ENCODE measurements at places on chromosomes 12 and 14.

- no peak for DNase-seq
These were observed at the start of gene KLRC4 for GRCh38 chr12:10409392-10409791. Gene KLRC4 (minus strand): TSS chr12:10409757. CDS start chr12:10409575, 182 bp downstream.

DNA sequence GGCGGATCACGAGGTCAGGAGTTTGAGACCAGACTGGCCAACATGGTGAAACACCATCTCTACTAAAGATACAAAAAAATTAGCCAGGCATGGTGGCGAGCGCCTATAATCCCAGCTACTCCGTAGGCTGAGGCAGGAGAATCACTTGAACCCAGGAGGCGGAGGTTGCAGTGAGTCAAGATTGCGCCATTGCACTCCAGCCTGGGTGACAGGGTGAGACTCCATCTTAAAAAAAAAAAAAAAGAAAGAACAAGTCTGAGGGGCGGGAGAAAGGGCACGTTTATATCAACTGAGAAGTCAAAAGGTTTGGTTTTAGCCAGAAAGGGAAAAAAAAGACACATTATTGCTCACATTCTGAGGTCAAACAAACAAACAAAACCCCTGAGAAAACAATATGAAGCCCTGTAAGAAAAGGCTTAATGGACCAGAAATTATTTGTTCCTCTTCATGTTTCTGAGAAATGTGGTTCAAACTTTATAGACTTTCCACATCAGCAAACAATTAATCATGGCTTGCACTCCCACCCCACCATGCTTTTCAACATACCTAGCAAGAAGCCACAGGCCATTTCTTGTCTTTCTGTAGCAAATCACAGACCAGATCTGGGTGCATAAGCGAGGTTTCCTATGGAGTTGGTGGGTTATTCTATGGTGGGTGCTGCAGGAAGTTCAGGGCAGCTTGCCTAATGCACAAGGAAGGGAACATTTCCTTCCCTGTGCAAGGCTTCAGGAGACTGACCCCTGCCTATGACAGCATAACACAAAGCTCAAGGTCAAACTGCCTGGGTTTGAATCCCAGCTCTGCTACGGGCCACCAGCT, 80.1 kb downstream of the SSPN start:
- no peak for DNase-seq

GRCh38 chr12:66884091-66884490, 205.2 kb upstream of the GRIP1 start:
- DNase-seq, result no peak

- no peak for DNase-seq
These were observed 140.3 kb downstream of the SLC6A15 start for GRCh38 chr12:84772281-84772680.

DNA sequence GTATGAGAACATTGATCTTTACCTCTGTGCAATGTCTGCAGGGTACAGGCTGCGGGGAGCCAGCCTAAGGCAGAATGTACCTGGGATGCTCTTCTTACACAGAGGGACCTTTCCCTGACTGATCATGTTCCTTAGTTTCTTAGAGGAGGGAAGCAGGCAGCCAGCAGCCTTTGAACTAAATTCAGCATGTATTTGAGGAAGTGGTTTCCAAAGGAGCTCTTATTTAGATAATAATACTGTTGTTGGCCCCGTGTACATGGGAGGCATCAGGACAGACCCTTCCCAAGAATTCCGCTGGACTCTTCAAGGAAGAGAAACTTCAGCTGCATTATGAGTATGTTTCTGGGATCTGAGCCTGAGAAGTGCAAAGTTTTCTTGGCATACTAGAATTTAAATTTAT, 98.8 kb downstream of the CCDC92 start:
- no peak for DNase-seq

GRCh38 chr12:42482041-42482747, 107.4 kb downstream of the PRICKLE1 start:
- DNase-seq, result no peak

GRCh38 chr12:100688451-100688864, 106.1 kb upstream of the ANO4 start:
- no peak for DNase-seq

GRCh38 chr12:10214136-10214894, 1.6 kb downstream of the GABARAPL1 start:
- no peak for DNase-seq

- DNase-seq, result no peak
These were observed 4.8 kb upstream of the KCNA5 start for GRCh38 chr12:5038781-5039311.

DNA sequence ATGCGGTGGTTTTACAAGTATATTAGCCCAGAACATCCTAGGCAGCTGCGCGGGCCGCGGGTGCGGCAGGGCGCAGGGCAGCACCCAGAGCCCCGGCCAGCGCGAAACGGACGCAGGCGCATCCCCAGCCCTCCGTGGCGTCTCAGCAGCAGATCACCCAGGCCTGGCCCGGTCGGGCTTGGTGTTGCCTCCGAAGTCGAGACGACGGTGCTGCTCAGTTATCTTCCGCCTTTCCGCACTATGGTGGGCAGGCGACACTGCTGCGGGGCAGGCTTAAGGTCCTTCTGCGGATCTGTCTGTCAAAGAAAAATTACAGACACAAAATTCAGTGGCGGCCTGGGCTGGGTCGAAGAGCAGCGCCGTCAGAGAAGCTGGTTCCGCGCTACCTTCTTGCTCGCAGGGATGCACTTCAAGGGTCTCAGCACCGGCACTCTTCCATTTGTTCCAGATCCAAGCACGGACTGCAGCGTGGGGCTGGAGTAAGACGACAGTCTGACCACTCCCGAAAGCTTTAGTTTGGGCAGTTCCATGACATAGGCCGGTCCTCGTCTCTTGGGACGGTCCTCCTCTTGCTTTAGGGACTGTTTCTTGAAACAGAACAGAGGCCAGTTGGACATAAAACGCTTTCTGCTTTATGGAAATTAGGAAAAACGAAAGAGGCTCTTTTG, 75.8 kb downstream of the MOK start:
- DNase-seq, result no peak

DNA sequence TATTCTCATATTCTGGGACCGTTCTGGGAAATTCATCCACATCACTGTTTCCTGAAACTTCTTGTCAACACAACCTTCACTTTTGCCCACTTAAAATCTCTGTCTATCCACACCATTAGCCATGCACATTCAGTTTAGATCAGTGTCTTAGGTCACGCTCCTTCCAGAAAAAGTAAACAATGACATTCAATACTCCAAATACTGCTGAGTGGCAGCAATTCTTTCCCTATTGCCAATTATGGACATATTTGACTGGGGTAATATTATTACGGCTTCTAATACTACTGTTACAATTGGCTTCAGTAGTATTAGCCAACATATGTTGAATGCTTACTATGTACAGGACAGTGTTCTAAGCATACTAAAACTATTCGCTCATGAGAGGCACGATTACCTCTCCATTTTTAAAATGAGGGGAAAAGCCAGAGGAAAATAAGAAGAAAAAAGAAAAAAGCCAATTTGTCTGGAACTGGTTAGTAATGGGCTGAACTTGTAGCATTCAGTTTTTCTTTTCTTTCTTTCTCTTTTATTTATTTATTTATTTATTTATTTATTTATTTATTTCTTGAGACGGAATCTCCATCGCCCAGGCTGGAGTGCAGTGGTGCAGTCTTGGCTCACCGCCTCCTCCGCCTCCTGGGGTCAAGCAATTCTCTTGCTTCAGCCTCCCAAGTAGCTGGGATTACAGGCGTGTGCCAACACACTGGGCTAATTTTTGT, 23.4 kb downstream of the LTBR start:
- no peak for DNase-seq

- no peak for DNase-seq
These were observed 80.0 kb downstream of the CIT start for GRCh38 chr12:119797090-119797489.

DNA sequence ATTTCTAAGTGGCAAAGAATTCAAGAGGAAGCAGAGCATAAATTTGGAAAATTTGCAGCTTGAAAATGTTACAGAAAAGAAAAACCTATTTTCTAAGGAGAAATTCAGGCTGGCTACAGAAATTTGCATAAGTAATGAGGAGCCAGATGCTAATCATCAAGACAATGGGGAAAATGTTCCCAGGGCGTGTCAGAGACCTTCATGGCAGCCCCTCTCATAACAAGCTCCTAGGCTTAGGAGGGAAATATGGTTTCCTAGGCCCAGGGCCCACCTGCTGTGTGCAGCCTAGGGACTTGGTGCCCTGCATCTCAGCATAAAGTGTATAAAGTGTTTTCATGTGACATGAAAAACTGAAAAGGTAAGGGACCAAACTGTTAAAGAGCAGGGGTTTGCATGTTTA, 1796.3 kb upstream of the FLRT2 start:
- no peak for DNase-seq

GRCh38 chr12:108093209-108093608, 35.9 kb upstream of the WSCD2 start:
- DNase-seq, result no peak

DNA sequence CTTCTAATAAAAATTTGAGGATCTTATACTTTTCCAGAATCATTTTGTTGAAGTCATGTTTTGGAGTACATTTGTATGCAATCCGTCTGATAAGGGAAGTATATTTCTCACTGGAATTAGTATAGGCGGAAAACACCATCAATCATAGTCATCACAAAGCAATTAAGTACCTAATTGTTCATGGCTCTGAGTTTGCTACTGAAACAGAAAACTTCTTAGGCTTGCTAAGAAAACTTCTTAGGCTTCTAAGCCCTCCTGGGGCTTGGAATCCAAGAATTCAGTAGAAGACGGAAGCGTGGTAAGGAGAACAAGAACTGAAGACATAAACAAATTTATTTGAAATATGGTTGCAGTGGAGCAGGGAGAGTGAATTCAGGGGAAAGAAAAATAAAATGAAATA, 636.3 kb downstream of the DIO2 start:
- DNase-seq, result no peak

DNA sequence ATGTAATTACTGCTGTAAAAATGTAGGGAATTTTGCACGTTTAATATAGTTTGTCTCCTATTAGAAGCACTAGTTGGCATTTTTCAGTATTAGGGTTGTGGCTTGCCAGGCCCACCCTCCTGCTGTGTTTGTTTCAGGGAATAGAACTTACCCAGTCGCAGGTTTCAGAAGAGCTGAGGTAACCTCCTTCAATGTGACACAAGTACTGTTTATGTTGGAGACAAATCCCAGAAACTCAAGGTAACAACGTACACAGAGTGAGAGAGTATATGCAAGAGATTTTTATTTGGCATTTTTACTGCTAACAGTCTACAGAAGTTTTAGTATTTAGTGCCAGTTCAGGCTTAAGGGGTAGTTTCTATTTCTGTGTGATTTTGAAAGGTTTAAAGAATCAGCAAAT, 284.3 kb downstream of the RAD51B start:
- DNase-seq, result no peak

DNA sequence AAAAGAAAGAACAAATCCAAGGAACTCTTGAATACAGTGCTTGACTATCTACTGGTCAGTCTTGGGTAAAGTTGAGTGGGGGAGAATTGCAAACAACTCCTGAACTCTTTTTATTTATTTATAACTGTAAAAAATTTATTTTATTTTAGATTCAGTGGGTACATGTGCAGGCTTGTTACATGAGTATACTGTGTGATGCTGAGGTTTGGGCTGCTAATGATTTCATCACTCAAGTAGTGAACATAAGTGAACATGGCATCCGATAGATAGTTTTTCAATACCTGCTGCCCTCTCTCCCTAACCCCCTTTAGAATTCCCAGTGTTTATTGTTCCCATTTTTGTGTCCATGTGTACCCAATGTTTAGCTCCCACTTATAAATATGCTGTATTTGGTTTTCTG, 3.2 kb upstream of the GSG1 start:
- no peak for DNase-seq

DNA sequence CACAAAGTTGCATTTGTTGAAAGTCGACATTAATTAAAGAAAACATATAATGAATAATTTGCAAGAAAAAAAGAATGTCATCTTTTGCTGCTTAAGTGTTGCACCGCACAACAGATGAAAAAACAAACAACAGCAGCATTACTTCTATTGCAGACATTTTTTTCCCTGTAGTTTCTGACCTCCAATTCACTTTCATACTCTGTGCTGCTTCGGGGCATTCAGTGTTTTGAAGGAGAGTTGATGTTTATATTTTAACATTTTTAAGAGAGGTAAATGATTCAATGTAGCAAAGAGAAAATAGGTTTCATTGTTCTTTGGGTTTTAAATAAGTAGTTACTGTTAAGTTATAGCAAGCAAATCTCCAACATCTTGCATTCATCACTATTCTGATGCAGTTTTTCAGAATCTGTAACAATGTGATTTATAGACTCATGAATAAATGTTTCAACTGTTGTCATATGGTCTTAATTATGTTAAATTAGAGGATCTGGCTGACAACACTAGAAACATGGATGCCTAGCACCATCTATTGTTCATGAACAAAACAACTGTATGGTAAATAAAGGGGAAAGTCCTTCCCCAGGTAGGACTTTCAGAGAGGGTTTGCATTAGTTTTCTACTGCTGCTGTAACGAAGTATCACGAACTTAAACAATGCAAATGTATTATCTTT, 168.1 kb downstream of the BCAT1 start:
- DNase-seq, result no peak

DNA sequence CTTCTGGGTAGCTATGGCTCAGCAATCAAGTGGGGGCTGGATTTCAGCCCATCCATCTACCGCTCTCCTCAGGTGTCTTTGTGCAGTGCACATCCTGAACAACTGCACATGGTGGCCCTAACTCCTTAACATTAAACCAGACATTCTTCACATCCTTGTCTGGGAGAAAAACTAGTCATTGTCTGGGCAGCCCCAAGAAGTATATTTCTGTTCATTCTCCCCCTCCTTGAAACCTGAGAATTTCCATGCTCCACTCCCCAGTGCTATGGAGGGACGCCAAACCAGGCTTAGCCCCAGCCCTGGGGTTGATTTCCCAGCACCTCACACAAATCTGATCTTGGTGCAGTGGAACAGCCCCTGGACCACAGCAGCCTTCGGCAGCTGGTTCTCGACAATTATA, 13.4 kb downstream of the MYL2 start:
- no peak for DNase-seq

- DNase-seq, result no peak
These were observed 2.9 kb upstream of the SBNO1 start for GRCh38 chr12:123367511-123367910.

DNA sequence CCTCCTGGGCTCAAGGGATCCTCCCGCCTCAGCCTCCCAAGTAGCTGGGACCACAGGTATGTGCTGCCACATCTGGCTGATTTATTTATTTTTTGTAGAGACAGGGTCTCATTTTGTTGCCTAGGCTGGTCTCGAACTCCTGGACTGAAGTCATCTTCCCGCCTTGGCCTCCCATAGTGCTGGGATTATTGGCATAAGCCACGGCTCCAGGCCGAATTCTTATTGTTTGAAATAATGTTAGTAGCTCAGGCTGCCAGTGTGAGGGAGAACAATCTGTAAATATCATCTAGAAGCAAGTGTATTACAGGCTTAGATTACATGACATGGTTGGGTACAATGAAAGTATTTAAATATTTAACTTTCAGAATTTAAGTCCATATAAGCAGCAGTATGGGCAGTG, 8.2 kb downstream of the ACTR6 start:
- DNase-seq, result no peak

GRCh38 chr12:14418451-14418890, 53.0 kb downstream of the ATF7IP start:
- no peak for DNase-seq

- DNase-seq, result no peak
These were observed 25.8 kb upstream of the PDE1B start for GRCh38 chr12:54523637-54524036.

- no peak for DNase-seq
These were observed 8.4 kb upstream of the SFSWAP start for GRCh38 chr12:131702573-131702877.
